ENCODE measurements at places on chromosomes 6 and 20. TPM values are rescaled to one million over a fixed set of nuclear protein-coding genes. Genes with fewer than 3 reads are reported as not detected.

PFDN6 gene
- polyA plus RNA-seq: 80.5 TPM

CRYBG1 gene
- 26.5 TPM for polyA plus RNA-seq

DDX43 gene
- 0.63 TPM for polyA plus RNA-seq

CLPSL2 gene
- not detected for polyA plus RNA-seq

BMP5 gene
- polyA plus RNA-seq: 26.8 TPM

FOXA2 gene
- 8.2 TPM for polyA plus RNA-seq

ZBP1 gene
- 0.40 TPM for polyA plus RNA-seq

SEL1L2 gene
- polyA plus RNA-seq: not detected

TOX2 gene
- 4.7 TPM for polyA plus RNA-seq

DUSP15 gene
- 11.2 TPM for polyA plus RNA-seq

DPPA5 gene
- polyA plus RNA-seq: not detected

PLAGL1 gene
- 126 TPM for polyA plus RNA-seq

CST7 gene
- polyA plus RNA-seq: 1.9 TPM

DEFB124 gene
- 0.21 TPM for polyA plus RNA-seq

Measured in large intestine (tissue), 12 donors.